ENCODE measurements at places on chromosomes 13 and 19. TPM values are rescaled to one million over a fixed set of nuclear protein-coding genes. Genes with fewer than 3 reads are reported as not detected.

DNA sequence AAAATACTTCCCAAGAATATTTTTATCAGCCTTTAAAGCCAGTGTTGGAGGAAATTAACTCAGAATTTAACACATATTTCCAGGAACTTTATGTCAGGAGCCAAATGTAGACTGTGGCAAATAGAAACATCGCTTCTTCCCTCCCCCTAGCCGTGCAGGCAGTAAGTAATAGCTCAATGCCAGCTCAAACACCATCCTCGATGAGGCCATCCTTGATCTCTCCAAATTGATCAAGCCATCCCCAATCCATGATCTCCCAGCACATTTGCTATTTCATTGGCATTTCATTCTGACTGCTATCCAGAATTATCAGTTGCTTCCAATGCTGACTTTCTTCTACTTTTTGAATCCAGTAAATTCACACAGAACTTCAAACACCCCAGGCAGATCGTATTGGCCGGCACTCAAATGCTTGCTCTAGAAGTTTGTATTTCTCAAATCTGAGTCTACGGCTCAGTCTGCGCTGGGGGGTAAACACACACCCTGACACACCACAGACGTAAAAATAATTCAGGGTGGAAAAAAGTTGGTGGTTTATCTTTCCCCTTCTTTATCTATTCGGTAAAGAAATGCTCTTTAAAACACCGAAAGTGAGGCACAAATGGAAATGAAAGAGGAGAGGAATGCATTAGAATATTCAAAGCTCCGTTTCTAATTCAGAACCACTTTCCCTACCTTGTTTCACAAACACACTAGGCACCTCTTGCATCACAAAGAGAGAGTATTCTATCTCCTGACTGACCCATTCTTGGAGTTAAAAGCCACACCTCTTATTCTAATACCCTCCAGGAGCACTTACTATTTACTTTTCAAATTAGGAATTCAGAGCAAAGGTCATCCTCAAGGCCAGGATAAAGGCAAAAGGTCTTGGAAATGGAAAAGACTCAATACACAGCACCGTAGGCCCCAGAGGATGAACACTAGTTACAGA, 991 bp downstream of the OBI1 start:
- DNase-seq: no peak

GRCh38 chr13:45508776-45509175, 44.0 kb downstream of the COG3 start:
- no peak for DNase-seq

DNA sequence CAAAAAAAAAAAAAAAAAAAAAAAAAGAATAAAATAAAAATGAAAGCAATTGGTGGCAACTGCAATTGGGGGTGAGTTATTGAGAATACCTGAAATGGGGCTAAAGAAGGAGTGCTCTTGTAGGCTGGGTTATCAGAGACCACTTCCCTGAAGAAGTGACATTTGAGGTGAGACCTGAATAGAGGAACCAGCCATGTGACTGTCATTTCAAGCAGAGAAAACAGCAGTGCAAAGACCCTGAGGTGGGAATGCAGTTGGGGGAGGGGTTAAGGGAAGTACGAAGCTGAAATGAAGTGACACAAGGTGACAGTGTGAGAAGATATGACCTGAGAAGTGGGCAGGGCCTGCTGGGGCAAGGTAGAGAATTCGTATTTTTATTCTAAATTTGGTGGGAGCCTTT, 4.3 kb upstream of the PALM3 start:
- DNase-seq: no peak

DNA sequence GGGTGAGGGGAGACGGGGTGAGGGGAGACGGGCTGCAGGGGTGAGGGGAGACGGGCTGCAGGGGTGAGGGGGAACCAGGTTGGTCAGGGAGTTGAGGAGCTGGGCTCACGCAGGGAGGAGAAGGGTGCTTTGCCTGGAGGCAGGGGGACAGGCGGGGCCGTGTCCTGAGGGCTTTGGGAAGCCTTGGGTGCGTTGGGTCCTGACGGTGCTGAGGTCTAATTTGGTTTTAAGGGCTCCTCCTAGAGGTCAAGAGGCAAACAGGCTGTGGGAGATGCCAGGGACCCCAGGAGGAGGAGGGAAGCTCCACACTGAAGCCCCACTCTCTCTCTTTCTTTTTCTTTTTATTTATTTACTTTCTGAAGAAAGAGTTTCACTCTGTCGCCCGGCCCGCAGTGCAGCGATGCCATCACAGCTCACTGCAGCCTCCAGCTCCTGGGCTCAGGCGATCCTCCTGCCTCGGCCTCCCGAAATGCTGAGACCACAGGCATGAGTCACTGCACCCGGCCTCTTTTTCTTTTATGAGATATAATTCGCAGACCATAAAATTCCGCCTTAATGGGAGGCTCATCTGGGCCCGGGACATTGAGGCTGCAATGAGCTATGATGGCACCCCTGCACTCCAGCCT, 9.3 kb upstream of the MISP start:
- no peak for DNase-seq

GRCh38 chr13:27321468-27322431, 51.1 kb downstream of the RASL11A start:
- no peak for DNase-seq

GRCh38 chr19:33194886-33195644, 935 bp downstream of the LRP3 start:
- peak; percentile 61 for DNase-seq

- DNase-seq: no peak
These were observed 12.3 kb downstream of the TMED1 start for GRCh38 chr19:10823690-10824089.

DNA sequence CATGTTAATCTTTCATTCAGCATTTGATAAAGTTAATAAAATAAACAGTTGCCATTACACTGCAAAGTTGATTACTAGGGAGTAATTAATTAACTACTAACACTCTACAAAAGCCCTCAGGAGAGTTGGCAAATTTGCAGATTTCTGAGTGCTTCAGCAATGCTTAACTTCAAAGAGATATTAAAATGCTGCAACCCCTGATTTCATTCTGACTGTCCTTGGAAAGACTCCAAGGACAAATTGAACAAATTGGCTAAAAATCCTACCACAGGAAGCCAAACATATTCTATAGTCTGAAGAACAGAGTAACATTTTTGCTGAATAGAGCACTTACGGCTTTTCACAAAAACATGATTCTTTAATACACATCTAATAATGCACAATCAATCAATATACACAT, 1543.0 kb downstream of the SLITRK5 start:
- no peak for DNase-seq

GRCh38 chr13:45105895-45106294, 14.4 kb upstream of the GTF2F2 start:
- no peak for DNase-seq

DNA sequence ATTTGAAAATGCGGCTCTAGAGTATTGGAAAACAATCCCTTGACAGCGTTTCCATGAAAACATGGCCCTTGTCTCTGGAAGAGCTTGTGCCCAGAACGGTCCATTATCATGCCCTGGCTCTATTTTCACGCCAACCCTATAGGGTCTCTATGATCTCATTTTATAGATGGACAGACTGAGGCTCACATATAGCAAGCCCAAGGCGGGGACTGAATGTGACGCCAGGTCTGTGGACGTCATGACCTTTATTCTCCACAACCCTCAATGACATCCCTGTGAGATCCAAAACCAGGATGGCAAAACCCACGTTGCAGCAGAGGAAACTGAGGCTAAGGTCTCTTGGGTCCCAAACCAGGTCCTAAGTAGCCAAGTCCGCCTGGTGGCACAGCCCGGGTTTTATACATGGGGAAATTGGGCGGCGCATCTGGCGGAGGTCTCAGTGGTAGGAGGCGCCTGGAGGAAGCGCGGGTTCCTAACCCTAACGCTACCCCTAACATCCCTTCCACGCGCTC, 425 bp upstream of the COLGALT1 start:
- DNase-seq: no peak

DNA sequence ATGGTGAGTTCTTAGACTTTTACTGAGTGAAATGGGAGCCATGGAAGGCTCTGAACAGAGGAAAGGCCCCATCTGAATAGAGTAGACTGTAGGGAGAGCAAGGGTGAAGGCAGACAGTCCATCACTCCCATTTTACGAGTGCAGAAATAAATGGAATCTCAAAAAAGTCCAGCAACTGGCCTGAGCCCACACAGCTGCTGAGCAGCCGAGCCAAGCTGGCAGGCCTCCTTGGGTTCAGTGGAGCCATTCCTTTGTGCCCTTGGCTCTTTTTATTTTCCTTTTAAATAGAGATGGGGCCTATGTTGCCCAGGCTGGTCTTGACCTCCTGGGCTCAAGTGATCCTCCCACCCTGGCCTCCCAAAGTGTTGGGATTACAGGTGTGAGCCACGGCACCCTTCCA, 1.0 kb upstream of the MYH14 start:
- no peak for DNase-seq

- DNase-seq: no peak
These were observed 5.9 kb downstream of the RAB8A start for GRCh38 chr19:16117594-16118033.

GRCh38 chr13:97220151-97220900, 1.8 kb upstream of the MBNL2 start:
- no peak for DNase-seq

- DNase-seq: peak; percentile 87
These were observed 28.3 kb downstream of the IL12RB1 start for GRCh38 chr19:18058208-18059009.

GRCh38 chr13:98915563-98915962, 62.3 kb downstream of the DOCK9 start:
- DNase-seq: no peak

DNA sequence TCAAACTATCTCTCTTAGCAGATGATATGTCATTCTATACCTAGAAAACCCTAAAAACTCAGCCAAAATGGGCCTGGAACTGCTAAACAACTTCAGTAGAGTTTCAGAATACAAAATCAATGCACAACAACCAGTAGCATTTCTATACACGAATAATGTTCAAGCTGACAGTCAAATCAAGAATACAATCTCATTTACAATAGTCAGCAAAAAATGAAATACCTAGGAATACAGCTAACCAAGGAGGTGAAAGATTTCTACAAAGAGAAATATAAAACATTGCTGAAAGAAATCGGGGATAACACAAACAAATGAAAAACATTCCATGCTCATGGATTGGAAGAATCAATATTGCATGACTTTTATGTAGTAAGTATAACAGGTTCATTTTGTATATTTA, 804.8 kb downstream of the SLITRK1 start:
- DNase-seq: no peak

- DNase-seq: no peak
These were observed 9.8 kb downstream of the LILRB2 start for GRCh38 chr19:54271106-54271505.

GRCh38 chr13:102686024-102686423, 8.8 kb downstream of the METTL21C start:
- DNase-seq: no peak

GRCh38 chr13:41939398-41939797, 21.5 kb downstream of the VWA8 start:
- no peak for DNase-seq

- DNase-seq: no peak
These were observed 9.8 kb downstream of the PNMA8A start for GRCh38 chr19:46461537-46461936.

- no peak for DNase-seq
These were observed 148.6 kb upstream of the SOX21 start for GRCh38 chr13:94860981-94861407.

GRCh38 chr13:82688400-82688994, 1193.8 kb downstream of the SLITRK1 start:
- DNase-seq: no peak

DNA sequence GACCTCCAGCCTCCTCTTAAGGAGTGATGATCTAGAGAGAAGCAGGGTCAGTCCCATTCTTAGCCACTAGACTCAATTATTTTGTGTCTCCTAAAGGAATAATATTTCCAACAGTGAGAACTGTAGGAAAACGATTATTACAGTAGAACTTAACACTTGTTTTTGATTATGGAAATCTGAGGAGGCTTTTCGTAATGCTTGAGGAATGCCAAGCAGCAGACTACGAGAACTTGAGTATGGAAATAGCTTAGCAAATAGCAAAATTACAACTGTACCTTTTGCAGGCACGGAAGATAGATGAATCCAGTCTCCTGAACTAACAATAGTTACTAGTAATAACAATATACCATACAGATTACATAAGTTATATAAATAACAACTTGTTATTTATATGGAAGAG, 12.2 kb downstream of the BRD4 start:
- no peak for DNase-seq

DNA sequence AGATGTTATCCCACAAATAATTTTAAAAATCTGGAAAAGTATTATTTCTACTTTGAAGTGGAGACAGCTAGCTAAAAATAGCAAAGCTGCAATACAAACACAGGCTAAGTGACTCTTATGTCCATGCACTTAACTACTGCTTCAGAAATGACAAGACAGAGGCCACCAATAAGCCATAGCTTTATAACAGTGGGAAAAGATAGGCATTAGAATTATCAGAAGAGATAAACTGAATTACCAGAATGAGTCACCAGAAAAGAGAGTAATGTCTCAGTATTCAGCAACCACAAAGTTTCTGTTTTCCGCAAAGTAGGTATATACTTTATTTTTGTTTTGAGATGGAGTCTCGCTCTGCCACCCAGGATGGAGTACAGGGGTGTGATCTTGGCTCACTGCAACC, 17.1 kb downstream of the CLN5 start:
- no peak for DNase-seq

DNA sequence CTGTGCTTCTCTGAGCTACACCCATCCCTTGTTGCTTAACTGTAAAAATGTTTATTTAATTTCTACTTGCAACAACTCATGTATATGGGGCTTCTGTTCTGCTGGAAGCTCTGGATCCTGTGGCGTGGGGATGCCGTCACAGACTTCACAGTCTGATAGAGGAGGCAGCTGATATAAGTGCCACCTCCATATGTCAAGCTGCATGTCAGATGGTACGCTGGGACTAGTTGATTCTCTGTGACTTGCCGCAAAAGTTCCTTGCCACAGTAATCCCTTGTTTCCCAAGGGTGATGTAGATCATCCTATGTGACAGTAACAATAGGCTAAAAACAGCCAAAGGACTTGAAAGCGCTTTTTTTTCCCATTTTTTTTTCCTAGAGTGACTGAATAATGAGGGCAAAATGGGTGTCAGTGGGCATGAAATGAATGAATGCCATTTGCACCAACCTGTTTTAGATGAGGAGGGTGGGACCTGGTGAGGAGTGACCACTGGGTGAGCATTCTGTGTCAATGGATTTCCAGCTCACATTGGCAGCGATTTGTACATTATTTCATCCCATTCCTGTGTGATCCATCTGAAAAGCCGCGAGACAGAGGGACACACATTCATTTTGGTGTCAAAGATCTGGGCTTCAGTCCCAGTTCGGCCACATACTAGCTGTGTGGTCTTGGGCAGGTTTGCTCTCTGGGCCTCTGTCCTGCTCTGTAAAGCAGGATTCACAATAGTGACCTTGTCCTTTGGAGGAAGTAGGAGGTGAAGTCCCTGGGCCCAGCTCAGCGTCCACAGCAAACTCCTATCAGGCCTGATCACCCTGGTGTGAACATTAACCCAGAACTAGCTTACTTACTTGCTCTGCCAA, 88.9 kb upstream of the RNF113B start:
- DNase-seq: no peak

- DNase-seq: no peak
These were observed 20.1 kb downstream of the N4BP2L1 start for GRCh38 chr13:32407854-32408253.

The EVI5L gene
- total RNA-seq: 19.4 TPM

The ING1 gene
- 6.6 TPM for total RNA-seq

The LRRC4B gene
- 1.0 TPM for total RNA-seq

The HCST gene
- total RNA-seq: 4.1 TPM

The PEAK3 gene
- 0.70 TPM for total RNA-seq

The IL11 gene
- total RNA-seq: not detected

The NLRP5 gene
- not detected for total RNA-seq

The ZNF224 gene
- 9.9 TPM for total RNA-seq

The UBE2L5 gene
- not detected for total RNA-seq

The YJEFN3 gene
- 5.8 TPM for total RNA-seq

The UHRF1 gene
- total RNA-seq: 1.3 TPM

The FFAR3 gene
- total RNA-seq: not detected

The NBEA gene
- 19.1 TPM for total RNA-seq

The FBXO17 gene
- 1.7 TPM for total RNA-seq

Data from Right ventricle myocardium superior (tissue), 1 donor.